RWPE1 (cell line): ENCODE measurements at places on chromosomes 11 and 22.

- no peak for DNase-seq
Observed at GRCh38 chr11:63240791-63241379, 2.5 kb downstream of the SLC22A25 start.

DNA sequence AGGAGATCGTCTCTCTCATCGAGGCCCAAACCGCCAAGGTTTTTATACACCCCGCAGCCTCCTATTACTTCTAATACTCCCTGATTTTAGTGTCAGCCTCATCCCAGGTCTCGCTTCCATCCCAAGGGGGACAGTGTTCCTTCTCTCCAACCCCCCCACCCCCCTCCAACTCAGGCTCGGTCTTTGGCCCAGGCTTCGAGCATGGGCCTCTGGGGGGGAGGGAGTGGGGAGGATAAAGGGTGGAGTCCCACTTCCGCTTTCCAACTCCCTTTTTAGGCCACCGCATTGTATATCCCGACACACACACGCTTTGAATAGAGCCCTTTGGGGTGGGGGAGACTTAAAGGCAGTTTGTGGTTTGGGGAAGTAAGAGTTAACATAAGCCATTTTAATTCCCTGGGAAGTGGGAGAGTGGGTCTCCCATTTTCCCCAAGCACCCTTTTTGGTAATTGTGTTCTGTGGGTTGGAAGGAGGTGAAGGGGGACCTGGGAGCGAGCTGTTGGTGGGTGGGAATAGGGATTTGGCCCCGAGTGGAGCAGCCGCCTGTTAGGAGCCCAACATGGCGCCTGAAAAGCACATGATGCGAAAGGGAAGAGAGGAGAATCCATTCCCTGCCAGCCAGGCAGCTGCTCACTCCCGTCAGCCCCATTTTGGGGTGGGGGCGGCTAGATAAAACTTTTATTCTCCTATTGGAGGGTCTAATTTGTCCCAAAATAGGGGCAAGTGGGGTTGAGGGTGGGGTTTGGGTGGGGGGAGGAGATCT is 844 bp downstream of the PCF11 start:
- peak; percentile 64 for DNase-seq

DNA sequence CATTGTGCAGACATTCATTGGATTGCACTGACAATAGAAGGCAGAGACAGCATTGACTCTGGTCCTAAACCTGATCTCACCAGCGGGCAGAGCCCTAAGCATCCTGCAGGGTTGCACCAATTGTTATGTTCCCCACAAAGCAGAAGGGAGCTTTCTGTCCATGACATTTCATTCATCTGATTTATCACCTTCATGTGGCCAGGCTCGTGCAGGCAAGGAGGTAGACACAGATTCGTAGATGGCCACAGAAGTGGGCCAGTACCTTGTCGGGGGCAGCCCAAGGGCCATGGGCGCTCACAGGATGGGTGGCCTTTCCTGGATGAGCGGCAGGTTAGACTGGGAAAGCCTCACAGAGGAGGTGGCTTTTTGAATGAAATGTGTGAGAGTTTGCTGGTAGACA is 2.9 kb downstream of the TSKU start:
- no peak for DNase-seq

DNA sequence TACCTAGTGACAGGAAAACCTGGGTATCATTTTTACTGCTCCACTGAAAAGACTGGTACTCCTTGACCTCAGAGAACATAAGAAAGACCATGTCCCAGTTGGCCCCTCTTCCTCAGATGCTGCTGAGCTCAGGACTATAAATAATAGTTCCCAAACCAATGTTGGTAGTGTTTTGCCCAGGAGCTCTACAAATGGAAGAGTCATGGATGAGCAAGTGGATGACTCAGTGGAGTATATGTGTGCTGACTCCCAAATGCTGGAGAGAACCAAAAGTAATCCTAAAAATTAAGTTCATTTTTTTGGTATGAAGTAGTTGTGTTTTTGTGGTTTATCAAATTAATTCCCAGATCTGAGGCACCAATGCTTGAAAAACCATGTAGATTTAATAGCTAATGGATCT is 482.0 kb downstream of the KCNA4 start:
- DNase-seq = peak; percentile 13

DNA sequence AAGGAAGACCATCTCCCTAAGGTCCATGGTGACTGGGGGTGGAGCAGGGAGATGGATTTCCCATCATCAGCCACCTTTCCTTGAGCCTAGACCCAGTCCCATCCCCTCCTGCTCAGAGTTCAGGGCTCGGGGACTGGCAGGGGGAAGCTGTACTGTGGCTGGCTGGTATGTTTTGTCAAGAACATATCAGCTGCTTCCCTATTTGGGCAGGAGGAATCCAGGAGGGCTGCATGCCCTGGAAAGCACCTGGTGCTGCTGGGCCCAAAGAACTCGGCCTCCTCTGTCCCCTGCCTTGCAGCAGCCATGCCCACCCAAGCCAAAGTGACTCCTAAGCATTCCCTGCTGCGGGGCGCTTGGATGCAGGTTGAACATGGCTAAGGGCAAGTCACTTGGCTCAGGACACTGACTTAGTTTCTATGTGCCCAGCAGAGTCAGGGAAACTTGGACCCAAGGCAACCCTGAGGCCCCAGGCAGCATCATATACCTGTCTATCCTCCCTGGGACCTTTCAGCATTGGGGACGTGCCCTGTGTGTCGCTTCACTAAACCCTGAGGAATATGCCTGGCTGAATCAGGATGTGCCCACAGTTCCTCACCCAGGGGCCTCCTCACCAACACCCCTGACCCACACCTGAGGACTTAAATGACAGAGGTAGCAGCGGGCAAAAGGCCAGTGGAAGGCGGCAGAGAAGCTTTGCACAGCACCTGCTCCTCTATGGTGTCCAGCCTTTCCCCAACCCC is 43.1 kb downstream of the BUD13 start:
- no peak for DNase-seq

- DNase-seq = peak; percentile 8
Observed at GRCh38 chr11:106695506-106695905, 322.8 kb downstream of the GUCY1A2 start.

- no peak for DNase-seq
Observed at GRCh38 chr11:134385171-134385570, 26.9 kb downstream of the B3GAT1 start.

- DNase-seq = no peak
Observed at GRCh38 chr22:45574069-45574703, 71.5 kb downstream of the FBLN1 start.
